Small intestine (tissue), 16 donors: ENCODE measurements at places on chromosomes 11 and 22.
A peak's percentile ranks its signal among the peaks of the same experiment; 100 is the strongest.

GRCh38 chr11:61650781-61651571 lies 29.2 kb upstream of the DAGLA start:
- peak; percentile 45 for DNase-seq

DNA sequence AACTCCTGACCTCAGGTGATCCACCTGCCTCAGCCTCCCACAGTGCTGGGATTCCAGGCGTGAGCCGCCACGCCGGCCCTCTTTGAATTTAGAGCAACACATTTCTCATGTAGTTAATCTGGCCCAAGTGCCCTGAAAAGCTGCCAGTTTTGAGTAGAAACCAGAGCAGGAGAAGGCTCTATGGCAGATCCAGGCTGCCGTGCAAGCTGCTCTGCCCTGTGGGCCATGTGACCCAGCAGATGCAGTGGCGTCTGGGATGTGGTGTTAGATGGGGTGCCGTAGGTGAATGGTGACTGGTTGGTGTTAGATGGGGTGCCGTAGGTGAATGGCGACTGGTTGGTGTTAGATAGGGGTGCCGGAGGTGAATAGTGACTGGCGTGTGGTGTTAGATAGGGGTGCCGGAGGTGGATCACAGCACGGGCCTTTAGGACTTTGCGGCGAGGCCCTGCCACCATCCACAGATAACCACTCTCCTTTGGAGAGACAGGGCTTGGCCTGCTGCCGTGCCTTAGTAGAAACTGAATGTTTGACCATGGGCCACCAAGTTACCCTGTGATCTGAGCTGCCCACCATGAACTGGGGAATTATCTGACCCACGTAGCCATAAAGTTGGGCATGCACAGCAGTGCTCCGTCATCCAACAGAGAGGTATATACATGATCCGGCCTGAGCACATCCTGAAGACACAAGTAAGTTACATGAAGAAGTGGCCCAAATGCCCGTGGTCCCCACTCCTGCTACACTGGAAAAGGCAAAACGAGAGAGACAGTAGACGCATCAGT lies 32.7 kb downstream of the ASCL2 start:
- DNase-seq: no peak

GRCh38 chr11:76131142-76131541 lies 75.2 kb downstream of the WNT11 start:
- no peak for DNase-seq

- no peak for DNase-seq
These were observed 9.9 kb upstream of the RNASEH2C start for GRCh38 chr11:65730461-65730860.

DNA sequence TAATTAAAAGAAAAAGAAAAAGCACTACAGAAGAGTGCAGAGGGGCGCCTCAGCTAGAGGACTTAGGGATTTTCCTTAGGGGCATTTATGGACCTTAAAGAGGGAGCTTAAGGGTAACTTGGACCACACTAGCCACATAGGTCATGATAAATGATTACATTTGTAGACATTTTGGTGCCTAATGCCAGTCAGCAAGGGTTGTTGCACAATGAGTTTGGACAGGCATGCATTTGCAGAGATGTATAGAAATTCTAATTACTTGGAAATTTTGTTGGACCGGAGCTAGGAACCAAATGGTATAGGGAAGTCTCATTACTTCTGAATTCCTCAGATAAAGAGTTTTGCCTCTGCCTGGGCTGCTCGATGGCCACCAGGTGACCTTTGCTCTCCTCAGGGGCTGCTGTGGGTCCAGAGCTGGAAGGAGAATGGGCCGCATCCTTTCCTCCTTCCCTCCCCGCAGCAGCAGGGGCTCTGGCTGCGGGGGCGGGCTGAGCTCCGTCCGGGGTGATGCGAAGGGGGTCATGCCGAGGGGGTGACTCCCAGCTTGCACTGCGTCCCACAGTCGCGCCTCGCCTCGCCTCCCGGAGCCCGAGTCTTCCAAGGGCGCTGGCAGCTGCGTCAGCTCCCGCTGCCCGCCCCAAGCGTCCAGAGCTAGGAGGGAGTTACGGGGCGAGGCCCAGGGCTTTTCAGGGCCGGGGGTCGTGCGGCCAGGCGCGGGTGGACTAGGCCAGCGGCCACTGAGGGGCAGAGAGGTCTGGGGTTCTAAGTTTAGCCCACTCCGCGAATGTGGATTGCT lies 20.3 kb upstream of the MALAT1 start:
- DNase-seq: no peak

DNA sequence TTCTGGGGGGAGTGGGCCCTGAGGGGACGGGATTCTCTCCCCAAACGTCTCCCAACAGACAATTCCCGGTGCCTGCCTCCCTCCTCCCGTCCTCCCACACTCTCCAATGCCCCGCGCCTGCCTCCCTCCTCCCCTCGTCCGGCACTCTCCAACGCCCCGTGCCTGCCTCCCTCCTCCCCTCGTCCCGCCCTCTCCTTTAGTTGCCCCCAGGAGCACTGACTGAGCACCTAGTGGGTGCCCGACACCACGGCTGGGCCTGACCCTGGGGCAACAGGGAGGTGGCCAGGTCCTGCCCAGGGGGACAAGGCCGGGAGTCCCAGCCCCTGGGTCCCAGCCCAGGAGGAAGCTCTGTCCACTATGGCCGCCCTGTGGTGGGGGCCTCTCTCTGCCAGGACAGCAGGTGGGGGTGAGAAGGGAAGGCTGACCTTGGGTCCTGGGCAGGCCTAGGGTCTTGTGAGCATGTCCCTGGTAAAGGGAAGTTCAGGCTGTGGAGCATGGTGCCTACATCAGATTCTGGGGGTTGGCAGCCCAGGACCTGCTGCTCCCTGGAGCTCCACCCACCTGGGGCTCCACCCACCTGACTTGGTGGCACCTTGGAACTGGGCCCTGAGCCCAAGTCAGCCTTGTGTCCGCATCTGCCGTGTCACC lies 942.3 kb downstream of the BRD1 start:
- no peak for DNase-seq

DNA sequence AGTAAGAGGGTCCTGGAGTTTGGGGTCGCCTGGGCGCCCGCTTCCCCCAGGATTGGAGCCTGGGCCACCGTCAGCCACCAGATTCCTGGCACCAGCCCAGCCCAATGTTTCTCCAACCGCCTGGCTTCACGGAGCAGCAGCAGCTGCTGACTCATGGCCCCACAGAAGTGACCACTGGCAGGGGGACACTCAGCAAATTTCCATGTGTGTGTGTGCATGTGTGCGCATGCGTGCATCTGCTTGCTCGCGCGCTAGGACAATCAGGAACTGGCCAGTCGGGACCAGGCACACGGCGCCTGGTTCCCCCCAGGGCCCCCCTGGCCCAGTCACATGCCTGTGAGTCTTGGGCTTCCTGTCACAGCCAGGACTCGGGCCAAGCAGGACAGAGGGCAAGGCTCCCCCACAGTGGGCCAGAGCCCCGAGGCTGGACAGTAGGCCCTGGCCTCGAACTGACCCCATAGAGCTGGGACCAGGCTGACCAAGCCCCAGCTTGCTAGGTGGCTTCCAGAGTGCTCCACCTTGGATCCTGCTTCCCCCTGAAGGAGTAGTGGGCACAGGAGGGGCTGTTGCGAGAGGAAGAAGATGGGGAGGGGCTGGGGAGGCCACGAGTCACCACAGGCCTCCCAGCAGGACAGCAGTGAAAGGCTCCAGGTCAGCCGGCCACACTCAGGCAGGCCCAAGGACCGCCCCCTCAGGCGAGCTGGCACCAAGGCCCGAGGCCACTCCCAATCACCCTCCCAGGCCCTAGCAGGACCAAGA lies 3.2 kb downstream of the CTSD start:
- DNase-seq: peak; percentile 20

GRCh38 chr11:127133061-127133460 lies 132.5 kb upstream of the KIRREL3 start:
- no peak for DNase-seq

- no peak for DNase-seq
These were observed 19.0 kb upstream of the MYH9 start for GRCh38 chr22:36406721-36407120.

DNA sequence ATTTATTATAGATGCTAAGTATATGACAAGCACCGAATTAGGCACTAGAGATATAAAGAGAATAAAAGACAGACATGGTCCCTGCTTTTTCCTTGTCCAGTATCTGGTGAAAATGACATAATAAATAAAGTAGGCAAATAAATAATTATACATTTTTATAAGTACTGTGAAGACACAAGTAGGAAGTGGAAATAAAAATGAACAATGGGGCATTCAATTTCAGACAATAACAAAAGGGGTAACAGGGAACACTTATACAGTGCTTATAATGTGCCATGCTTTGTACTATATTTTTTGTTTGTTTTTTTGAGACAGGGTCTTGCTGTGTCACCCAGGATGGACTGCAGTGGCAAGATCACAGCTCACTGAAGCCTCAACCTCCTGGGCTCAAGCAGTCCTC lies 4.3 kb downstream of the KBTBD3 start:
- no peak for DNase-seq

DNA sequence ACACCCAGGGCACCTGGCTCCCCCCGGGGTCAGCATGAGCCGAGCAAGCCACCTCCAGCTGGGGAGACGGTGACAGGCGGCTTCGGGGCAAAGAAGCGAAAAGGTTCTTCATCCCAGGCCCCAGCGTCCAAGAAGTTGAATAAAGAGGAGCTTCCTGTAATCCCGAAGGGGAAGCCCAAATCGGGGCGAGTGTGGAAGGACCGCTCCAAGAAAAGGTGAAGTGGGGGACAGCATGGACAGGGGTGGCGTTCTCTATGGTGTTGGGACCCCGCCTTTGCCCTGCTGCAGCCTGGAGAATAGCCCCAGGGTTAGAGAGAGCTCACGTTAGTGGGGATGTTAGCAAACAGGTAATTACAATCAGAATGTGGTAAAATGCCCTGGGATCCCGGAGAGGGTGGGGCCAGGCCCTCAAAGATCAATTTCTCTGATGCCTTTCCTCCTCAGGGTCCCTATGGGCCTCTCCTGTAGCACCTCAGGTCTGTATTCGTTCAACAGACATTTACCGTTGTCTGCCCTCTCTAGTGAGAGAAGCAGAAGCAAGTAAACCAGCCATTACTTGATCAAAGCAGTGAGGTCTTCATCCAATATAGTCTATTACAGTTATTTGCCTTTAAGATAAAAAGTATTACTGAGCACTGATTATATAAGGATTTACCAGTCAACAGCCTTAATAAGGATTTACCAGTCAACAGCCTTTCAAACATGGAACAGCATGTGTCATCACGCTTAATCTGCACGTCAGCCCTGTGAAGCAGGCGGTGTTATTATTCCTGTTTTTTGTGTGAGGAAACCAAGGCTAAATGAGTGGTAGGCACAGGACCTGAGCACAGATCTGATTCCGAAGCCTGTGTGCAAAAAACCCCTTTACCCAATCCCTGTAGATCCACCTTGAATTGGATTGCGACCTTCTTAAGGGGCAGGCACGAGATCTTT lies 1.0 kb downstream of the CCDC86 start:
- peak; percentile 23 for DNase-seq

GRCh38 chr11:6474806-6475500 lies 1.2 kb upstream of the TRIM3 start:
- peak; percentile 27 for DNase-seq

DNA sequence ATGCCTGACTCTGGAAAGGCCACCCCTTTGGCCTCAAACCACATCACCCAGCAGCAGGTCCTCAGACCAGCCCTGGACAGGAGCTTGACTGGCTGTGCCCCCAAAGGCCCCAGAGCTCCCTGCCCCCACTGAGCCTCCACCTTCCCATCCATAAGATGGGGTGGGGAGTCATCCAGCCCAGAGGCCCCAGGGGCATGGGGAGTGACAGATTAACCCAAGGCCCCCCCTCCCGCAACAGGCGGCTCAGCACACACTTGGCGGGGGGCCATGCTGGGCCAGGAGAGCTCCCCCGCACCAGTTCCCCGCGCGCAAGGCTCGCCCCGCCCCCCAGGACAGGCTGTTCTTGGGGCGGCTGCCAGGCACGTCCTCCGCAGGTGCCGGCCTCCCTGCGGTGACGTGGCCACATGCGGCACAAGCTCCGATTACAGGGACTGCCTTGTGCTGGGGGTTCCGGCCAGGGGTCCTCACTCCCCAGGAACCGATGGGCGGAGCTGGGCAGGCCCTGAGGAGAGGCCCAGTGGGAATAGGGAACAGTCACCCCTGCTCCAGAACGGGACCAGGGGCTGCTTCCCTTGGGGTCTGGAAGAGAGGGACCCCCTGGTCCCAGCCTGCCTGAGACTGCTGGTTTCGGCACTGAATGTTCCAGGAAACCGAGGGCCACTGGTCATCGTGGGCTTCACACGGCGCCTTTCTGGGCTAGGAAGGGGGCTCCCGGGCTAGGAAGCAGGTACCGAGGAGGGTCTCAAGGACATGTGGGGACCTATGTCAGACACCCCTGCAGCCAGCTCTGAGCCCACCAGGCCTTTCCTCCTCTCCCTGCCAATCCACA lies 5.1 kb upstream of the CDKN1C start:
- peak; percentile 79 for DNase-seq

DNA sequence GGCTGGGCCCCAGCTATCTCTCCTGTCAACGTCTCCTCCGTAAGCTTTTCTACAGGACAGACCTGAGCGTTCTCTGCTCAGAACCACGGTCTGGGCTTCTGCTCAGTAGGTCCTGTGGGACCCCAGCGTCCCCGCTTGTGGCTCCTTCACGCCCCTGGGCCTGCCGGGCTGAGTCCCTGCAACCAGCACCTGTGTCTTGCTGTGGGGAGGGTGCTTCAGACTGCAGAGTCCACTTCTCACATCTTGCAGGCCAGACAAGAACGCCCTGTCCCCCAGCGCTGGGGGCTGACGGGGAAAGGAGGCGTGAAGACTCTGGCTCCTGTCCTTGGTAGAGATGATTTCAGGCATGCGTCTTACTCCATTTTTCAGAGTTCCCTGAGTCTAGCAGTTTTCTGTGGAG lies 1480.8 kb downstream of the BRD1 start:
- no peak for DNase-seq

DNA sequence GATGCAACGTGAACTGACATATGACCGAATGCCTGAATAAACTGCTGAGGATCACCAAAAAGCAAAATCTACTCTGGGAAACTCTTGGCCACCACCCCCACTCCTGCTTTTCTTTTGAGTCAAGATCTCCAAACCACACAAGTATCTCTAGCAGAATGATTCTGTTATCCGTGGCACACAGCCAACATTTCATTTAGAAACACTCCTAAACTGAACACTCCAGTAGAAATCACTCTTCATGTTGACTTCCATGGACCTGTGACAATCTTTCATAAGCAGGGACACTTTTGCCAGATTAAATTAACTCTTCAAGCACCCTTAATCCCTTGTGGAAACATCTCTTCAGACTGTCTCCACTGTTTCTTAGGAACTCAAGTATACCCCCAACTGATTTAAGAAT lies 44.4 kb downstream of the VSIG10L2 start:
- no peak for DNase-seq

- DNase-seq: no peak
These were observed 8.4 kb downstream of the KRTAP5-6 start for GRCh38 chr11:1705126-1706052.

- DNase-seq: peak; percentile 65
These were observed 769 bp downstream of the MAFF start for GRCh38 chr22:38202437-38203089.

GRCh38 chr11:19872512-19873145 lies 160.0 kb downstream of the NAV2 start:
- no peak for DNase-seq

GRCh38 chr11:93694557-93694956 lies 33.1 kb downstream of the CEP295 start:
- DNase-seq: no peak

GRCh38 chr11:118170882-118171268 lies 5.6 kb downstream of the SCN2B start:
- no peak for DNase-seq
